ENCODE measurements at places on chromosomes 3 and 15.

- DNase-seq: no peak
These were observed 245.4 kb downstream of the LRRN1 start for GRCh38 chr3:4044619-4045018.

DNA sequence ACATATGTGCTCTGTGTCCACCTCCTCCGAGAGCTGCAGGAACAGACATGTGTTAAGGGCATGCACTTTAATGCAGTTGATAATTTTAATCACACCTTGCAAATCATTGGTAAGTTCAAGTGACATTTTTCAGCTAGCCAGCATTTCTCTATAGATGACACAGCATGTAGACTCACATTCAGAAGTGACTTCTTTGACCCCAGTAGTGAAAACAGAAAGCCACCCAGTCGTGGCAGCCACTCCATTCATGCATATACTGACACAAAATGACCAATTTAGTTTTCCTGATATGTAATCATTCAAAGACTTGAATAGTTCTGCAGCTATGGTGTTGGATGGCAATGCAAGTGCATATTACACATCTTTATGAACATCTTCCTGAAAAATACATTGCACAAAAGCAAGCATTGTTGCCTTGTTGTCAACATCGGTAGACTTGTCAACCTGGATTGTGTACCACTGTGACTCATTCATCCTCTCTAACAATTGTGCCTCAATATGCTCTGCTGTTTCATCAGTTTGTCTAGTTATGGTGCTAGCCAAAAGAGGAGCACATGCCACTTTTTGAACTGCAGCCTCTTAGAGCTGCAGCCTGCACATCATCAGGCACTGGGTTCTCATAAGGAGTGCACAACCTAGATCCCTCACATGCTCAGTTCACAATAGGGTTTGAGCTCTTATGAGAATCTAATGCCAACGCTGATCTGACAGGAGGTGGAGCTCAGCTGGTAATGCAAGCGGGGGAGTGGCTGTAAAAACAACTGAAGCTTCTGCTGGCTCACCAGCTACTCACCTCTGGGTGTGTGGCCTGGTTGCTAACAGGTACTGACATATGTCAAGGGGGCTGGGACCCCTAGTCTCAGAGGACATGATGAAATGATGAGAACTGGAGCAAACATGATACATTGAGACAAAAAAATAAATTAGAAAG, 622.0 kb downstream of the PYDC2 start:
- no peak for DNase-seq

GRCh38 chr3:46208167-46208704, at the start of gene CCR1:
Gene CCR1 (minus strand): TSS chr3:46208313. CDS start chr3:46204313, 4,000 bp downstream.
- DNase-seq: no peak

DNA sequence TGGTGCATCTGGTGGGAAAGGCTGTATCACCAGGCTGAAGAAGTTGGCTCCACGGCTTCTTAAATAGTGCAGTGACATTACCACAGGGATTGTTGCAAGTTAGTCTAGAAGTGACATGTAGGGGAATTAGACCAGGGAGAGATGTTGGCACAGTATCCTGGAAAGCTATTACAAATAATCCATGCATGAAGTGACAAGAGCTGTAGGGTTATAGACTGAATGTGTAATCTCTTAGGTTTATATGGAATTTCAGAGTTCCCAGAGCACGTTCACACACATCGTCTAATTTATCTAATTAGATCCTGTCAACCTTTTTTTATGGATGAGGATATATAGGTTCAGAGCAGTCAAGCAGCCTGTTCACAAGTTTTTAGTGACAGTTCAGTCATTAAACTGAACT, 37.3 kb upstream of the APH1B start:
- DNase-seq: no peak

DNA sequence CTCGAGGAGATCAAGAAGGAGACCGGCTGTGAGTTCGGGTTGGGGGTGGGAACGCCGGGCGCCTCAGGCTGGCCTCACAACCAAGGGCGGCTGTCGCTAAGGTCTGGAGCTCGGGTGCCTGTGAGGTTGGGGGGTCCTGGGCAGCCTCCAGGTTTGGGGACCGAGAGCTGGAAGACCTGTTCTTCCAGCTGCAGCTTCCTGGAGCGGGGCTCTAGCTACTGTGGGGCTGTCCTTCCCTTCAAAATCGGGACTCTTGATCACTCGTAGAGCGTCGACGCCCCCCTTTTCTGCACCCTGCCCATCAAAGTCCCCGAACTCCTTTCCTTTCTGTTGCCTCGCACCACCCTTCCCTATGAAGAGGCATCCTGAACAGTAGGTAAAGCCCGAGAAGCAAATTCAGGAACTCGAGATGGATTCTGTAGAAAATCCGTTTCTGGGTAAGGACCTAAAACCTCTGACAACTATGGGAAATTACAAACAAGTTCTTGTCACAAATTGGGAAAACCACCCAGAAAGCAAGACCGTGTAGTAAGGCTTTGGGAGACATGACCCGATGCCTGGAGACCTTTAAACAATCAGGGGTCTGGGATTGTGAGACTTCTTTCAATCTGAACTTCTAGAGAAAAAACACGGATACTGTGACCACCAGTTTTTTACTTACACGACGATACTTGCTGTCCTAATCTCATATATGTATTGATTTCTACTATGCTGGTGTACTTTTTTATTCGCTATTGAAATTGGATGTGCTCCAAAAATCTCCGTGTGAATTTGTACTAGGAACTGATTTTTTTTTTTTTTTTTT, 556 bp downstream of the CHP1 start:
- DNase-seq: peak; percentile 25

GRCh38 chr15:66997212-66997611, 68.2 kb upstream of the SMAD3 start:
- DNase-seq: no peak

DNA sequence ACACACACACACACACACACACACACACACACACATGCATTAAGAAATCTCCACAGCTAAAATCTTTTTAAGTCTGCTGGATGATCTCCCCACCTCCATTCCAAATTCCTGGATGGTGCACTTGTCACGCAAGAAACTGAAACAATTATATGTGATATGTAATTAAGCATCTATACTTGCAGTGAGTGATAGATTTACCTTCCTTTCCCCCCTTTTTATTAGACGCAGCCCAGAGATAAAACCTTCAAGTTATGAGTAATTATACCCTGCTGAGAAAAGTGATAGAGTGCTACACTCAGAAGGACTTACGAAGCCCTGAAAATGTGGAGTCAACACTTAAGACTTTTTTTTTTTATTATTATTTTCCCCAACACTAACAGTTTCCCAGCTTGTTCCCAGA, 255.2 kb downstream of the LSAMP start:
- DNase-seq: no peak

GRCh38 chr15:64751464-64751863, 23.9 kb downstream of the RBPMS2 start:
- no peak for DNase-seq

DNA sequence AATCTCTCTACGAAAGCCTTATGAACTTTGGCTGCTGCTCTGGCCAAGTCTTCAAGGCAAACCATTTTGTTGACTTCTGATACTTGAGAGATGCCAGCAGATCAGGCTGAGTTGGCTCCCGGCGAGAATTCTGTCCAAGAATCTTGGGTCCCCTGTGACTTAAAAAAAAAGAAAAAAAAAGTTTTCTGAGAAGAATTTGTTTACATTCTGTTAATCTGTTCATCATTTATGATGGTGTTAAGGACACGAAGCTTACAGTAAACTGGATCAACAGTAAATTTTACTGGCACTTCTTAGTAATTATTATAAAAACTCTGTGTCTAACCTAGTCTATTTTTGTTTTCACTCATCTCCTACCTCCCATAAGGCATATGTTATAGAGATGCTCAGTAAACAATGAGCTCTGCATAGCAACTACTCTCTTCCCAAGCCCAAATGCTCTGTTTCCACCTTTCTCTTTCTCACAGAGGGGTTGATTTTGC, 320.9 kb upstream of the RASGRP1 start:
- DNase-seq: no peak

DNA sequence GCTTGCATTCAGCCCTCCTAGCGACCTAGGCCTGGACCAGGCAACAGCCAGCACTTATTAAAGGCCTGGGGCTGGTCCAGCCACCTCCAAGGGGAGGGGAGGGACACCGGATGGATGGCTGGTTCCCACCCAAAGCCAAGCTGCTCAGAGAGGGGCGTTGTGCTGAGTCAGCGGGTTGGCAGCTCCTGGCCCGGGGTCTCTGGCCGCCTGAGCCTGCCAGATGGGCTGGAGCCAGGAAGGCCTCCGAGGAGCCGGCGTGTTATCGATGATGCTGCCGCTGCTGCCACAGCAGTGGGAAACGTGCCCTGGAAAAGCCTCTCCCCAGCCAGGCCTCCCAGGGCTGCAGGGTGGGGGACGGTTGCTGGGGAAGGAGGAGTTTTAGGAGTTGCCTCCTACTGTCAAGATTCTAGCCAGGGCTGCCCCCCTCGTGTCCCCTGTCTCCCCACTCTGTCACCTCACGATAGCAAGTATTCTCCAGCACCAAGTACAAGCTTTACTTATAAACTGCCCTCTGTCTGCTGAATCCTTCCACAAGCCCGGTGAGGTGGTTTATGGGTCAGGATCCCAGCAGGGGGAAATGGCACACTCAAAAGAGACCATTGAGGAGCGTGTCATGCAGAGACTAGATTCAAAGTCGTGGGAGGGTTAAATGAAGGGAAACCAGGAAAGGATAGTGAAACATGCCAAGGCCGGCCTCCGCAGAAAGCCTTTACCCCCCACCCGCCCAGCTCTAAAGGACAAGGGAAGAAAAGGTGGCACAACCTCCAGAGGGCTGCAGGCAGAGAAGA, 43.2 kb upstream of the TSEN2 start:
- DNase-seq: no peak
